ENCODE measurements at places on chromosomes 7 and 10. TPM values are rescaled to one million over a fixed set of nuclear protein-coding genes. Genes with fewer than 3 reads are reported as not detected.

DNA sequence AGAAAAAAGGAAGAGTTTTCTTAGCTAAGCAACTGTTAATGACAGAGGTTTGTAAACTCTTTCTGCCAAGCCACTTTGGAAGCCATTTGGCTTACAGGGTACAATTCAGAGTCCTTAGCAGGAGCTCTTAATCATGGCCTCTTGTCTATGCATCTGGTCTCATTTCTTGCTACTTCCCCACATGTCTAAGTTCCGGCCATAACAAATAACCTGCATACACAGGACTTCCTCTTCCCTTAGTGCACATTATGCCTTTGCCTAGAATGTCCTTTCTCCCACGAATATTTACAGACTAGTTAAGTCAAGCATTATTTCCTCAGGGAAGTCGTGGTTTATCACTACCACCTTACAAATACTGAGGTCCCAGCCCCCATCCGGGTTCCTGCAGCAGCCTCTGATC, 8.6 kb upstream of the UPF2 start:
- DNase-seq: no peak

- no peak for DNase-seq
Measured at GRCh38 chr10:69728335-69728870, 73.3 kb upstream of the COL13A1 start.

DNA sequence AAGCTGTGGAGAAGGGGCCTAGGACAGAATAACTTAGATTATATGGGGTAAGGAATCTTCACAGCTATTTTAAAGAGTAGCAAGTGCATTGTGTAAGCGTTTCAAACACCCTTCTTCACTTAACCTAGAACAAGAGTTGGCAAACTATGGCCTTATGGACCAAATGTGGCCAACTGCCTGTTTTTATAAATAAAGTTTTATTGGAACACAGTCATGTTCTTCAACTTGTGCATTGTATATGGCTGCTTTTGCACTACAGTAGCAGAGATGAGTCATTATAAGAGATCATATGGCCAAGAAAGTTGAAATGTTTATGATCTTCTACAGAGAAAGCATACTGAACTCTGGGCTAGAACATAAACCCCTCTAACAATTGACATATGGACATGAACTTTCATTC, 187.8 kb downstream of the ETV1 start:
- no peak for DNase-seq

- DNase-seq: no peak
Measured at GRCh38 chr7:119758254-119758653, 514.7 kb upstream of the KCND2 start.

- DNase-seq: no peak
Measured at GRCh38 chr7:137846549-137846826, 286 bp downstream of the DGKI start.

DNA sequence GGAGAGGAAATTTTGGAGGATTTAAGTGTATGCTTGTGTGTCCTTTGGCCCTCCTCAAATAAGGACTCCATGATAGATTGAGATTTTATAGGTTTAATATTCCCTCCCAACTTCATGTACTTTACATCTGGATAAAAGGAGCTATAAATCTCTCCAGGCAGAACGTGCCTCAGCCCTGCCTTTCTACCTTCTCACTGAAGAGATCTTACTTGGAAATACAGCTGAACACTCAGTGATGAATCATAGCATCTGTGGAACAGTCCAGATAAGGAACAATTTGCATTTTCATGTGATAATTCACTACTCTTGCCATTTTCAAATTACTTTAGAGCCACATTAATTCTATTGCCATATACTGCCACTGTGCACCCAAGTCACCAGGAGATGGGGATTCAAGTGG, 364.6 kb upstream of the PODXL start:
- no peak for DNase-seq

DNA sequence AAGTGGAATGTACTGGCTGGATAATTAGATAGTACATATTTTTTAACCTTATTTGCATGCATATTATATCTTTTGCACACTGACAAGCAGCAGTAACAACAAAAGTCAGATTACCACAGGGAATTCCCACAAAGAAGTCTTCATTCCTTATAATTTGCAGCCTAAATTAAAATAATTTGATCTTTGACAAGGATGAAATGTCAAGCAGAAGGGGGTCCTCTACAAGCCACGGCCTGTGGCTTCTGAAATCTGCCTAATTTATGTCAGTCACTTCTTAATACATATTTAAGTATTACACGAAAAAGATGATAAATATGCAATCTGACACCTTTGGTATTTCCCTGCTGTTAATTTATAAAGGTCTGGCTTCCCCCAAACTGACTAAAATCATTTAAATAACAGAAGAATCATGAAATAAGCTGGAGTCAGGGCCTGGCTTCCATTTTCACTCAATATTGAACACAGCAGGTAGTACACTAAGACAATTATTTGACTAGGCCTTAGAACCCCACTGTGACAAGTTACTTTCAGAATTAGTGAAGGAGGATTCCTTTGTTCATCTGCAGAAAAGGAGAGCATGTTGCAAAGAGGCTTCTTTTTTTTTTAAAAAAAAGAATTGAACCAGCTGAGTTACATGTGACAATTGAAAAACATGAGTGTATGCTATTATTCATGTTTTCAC, 351.1 kb upstream of the ETV1 start:
- no peak for DNase-seq

- DNase-seq: no peak
Measured at GRCh38 chr10:1368842-1369171, 312.6 kb downstream of the WDR37 start.

- no peak for DNase-seq
Measured at GRCh38 chr7:155289949-155290501, 7.7 kb upstream of the INSIG1 start.

DNA sequence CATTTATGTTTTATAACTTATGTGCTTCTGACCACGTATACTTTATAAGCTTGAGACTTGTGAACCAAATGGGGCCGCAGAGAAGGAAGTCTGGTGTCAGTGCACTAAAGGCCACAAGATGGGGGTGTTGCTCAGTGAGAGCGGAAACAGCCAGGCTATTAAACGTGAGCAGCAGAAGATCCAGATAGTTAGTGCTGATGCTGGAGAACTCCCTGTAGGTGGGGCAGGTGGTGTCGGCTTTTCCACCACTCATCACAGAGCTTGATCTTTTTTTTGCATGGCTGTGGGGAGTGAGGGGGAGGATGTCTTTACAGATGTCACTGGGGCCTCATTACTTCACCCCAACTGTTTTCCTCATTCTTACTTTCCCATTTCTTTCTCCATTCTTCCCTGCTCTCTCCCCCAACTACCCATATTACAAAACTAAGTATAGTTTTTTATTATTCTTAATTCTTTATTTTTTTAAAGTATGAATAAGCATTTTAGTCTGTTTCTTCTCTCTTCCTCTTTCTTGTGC, 34.7 kb downstream of the ACADSB start:
- DNase-seq: peak; percentile 72

GRCh38 chr7:124089621-124090020, 56.8 kb upstream of the TMEM229A start:
- DNase-seq: no peak

- no peak for DNase-seq
Measured at GRCh38 chr10:24966962-24967481, 14.6 kb upstream of the PRTFDC1 start.

DNA sequence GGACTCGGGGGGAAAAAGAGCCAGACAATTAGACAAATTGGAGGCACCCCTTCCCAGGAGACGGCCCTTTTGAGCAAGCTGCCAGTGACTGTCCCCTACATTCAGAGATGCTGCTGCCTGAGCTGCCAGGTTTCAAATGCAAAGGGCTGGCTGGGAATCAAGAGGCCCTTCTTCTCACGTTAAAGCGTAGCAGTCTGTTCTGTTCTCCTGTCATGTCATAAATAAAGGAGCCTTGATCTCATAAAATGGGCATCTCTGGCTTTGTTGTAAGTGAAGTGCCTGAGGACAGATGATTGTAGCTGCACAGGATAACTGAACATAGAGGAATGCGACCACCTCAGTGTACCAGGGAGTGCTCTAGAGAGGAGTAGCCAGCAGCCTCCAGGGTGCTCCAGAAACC, 917.9 kb downstream of the GRID1 start:
- no peak for DNase-seq

DNA sequence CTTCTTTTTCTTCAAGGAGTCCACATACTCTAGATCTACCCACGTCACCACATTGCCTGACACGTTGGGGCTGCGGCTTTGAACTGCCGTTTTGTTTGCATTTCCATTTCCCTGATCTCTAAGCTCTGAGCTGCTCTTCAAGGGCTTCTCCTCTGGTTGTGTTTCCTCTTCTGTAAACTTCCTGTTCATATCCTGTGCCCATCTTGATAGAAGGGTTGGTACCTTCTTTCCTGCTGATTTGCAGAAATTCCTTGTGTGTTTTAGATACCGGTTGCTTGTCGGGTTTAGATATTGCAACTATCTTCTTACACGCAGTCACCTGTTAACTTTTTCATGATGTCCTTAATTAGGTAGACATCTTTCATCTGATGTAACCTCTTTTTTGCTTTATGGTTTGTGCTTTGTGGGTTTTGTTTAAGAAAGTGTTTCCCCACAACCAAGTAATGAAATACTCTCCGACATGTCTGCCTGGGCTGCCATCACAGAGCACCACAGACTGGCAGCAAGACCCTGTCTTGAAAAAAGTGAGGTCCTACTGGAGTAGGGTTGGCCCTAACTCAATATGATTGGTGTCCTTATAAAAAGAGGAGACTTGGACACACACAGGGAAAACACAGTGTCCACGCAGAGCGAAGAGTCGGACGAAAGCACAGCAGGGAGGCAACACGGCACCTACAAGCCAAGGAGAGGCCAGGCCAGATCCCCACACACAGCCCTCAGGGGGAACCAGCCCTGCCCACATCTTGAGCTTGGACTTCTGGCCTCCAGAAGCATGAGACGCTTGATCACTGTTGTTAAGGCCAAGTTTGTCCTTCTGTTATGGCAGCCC, 99.1 kb upstream of the PDGFA start:
- peak; percentile 68 for DNase-seq

DNA sequence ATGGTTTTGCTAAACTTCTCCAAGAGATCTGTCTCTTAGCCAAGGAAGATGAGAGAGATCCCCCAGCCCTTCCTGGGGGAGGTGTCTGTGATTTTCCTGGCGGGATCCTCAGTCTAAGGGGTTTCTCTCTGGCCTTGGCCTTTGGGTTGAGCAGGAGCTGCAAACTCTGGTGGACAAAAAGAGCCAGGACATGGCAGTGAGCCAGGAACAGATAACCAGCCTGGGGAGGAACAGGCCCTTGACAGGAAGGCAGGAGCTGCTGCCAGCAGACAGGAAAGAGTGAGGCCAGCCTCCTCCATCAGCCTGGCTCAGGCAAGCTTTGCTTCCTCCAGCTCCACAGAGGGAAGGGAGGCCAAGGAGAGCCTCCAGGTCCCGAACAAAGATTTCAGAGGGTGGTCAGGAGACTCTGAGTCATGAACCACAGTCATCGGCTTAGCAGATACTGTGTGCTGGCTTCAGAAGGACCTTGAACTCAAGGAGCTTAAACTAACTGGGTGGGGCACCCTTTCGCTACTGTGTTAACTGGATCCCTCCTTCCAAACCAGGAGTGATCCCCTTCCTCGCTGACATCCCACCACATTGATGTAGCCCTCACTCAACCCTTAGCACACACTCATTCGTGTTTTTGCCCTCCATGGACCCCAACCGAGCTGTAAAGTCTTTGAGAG, 34.7 kb downstream of the DDIT4 start:
- DNase-seq: no peak

- no peak for DNase-seq
Measured at GRCh38 chr10:71079761-71080380, 132.5 kb upstream of the UNC5B start.

DNA sequence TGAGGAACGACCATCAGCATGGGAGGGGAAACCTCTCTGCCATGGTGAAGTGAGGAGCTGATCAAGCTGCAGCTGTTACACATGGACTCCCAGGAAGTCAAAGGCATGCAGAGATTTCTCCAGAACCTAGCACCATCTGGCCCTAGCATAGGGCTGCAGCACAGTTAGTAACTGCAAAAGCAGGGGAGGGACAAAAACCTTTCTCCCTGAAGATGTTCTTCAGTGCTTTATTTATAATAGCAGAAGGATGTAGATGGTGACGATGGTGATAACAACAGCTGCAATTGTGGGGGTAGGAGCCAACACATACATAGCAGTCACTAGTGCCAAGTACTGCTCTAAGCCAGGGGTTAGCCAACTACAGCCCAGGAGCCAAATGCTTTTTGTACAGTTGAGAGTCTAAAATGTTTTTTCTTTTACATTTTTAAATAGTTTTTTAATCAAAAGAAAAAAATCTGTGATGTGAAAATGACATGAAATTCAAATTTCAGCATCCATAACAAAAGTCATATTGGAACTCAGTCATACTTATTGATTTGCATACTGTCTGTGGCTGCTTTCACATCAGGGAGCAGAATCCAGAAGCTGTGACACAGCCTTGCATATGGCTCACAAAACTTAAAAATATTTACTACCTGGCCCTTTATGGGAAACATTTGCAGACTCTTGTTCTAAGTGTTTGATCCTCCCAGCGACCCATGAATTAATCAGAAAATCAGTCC, 299.5 kb downstream of the ELMO1 start:
- no peak for DNase-seq

DNA sequence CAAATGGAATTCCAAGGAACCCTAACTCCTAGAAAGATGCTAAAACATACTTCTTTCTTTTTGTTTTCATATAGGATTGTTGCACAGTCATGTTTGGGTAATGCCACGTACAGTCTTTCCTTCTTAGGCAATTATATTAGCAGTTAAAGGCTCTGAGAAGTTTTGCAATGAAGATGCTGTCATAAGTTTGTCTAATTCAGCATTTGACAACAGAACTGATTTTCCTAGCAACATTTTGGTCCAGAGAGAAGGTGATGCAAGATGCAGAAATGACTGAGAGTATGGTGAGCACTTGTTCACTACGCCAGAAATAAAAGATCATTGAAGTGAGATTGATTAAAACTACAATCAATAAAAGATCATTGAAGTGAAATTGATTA, 184.0 kb upstream of the PLXNA4 start:
- DNase-seq: no peak

DNA sequence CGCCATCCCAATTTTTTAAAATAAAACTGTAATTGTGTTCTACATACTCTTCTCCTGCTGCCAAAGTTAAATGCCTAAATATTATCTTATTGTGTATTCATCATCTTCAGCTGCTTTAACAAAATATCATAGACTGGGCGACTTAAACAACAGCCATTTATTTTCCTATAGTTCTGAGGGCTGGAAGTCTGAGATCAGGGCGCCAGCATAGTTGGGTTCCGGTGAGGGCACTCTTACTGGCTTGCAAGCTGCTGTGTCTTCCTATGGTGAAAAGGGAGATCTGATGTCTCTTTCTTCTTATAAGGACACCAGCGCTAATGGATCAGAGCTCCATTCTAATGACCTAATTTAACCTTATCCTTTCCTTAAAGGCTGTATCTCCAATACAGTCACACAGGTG, 30.4 kb downstream of the CSTF2T start:
- no peak for DNase-seq

The TAS2R16 gene
- not detected for total RNA-seq

The CYP3A7 gene
- total RNA-seq: not detected

The ELN gene
- total RNA-seq: not detected

The COL26A1 gene
- total RNA-seq: not detected

The SCD gene
- 1.7 TPM for total RNA-seq

The SH2D4B gene
- 0.31 TPM for total RNA-seq

The NPM3 gene
- 15.8 TPM for total RNA-seq

The COL28A1 gene
- total RNA-seq: 0.22 TPM
